ENCODE measurements at places on chromosomes 7 and 10.

DNA sequence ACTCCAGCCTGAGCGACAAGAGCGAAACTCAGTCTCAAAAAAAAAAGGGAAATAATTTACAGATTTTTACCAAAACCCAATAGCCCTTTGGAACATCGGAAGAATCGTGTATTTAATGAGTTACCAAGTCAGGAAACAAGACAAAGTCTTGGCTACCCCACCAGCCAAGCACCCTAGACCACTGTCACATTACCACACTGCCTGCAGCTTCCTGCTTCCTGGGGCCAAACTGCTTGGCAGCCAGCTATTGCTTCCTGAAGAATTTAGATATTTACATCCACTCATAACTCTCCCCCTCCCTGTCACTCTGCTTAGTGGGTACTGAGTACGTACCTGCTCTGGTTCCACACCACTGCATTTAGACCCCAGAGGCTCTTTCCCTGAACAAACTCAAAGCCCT lies 14.1 kb upstream of the TNPO3 start:
- no peak for DNase-seq

GRCh38 chr10:19461588-19461987 lies 354.6 kb upstream of the PLXDC2 start:
- no peak for DNase-seq

DNA sequence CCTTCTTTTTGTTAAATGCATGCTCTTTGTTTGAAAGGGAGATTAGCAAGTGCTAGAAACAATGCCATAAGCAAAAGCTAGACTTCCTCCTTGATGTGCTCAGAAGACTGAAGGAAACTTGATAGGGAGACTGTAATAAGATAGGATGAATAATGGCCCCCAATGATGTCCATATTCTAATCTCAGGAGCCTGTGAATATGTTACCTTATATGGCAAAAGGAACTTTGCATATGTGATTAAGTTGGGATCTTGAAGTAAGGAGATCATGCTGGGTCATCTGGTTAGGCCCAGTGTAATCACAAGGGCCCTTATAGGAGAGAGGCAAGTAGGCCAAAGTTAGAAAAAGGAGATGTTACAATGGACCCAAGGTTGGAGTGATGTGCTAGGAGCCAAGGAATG lies 13.6 kb upstream of the LIPM start:
- no peak for DNase-seq

- DNase-seq = no peak
These were observed 139.0 kb downstream of the CREB5 start for GRCh38 chr7:28551331-28551730.

DNA sequence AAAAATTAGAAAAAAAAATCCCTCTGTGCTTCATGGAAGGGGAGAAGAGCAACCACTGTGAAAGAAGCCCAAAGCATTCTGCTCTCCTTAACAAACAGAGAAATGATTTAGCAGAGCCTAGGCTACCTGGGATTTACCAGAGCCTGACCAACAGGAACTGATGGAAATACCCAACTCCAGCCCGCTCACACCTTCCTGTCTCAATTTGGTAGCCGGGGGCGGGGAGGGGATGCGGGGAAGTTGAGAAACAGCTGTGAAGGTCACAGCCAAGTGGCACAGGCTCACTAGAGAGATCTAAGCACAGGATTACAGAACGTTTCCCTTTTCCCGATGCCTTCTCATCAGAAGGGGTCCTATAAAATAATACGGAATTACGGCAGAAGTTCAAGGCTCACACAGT lies 17.6 kb downstream of the RSU1 start:
- no peak for DNase-seq

DNA sequence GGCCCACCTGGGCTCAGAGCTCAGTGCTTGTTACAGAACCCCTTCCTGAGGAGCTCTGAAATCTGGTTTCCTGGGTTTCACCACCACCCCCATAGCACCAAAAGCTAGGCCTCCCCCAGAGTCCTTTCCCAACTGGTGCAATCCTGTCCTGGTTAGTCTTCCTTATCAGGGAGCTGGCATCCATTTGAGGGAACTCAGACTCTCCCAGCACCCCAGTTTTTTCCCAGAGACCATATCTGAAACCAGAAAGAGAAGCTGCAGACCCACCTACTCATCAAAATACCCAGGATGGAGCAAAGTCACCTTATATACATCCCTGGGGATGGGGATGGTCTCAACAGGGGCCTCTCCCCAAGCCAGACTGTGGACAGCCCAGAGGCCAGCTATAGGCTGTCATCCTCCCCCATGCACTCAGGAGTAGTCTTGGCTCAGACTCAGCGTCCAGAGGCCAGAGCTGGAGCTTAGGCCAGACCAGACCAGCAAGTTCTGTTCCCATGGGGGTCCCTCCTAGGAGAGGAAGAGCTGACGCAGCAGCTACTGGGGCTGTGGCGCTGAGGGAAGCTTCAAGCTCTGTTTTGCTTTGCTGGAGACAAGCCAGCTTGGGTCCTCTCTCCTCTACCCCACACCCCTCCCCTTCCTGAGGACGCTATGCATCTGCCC lies 3.0 kb downstream of the TBATA start:
- DNase-seq = no peak

DNA sequence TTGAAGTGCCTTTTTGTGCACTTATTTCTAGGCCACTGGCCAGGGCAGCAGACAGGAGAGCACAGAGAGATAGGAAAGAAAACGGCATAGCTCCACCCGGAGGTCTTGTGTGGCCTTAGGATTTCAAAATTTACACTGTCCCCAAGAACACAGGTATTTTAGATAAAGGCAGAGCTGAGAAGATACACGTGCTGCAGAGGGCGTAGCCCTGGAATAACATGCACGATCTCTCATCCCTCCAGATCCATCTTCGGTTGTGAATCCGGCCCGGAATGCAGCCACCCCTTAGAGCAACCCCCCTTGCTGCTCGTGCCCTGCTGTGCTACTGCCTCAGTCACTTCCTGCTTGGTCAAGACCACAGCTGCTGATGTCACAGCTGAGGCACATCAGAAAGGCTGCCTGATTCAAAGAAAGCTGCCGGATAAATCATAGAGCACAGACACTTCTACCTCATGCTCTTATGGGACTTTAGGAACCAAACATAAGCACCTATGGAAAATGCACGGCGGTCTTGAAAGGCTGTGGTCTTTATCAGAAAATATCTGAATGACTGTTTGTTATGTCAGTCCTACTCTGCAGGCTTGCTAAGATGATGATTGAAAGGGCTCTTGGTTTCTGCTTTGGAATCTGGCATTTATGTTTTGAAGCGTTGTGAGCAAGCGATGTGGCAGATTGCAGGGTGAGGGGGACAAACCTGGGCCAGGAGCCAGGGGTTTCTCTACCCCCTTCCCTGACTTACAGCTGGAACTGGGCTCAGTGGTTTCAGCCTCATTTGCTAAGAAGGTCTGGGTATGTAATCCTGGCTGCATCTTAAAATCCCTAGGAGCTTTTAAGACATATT lies 152.0 kb downstream of the SVIL start:
- peak; percentile 84 for DNase-seq

- no peak for DNase-seq
These were observed 57.6 kb upstream of the PDZD8 start for GRCh38 chr10:117432866-117433265.

DNA sequence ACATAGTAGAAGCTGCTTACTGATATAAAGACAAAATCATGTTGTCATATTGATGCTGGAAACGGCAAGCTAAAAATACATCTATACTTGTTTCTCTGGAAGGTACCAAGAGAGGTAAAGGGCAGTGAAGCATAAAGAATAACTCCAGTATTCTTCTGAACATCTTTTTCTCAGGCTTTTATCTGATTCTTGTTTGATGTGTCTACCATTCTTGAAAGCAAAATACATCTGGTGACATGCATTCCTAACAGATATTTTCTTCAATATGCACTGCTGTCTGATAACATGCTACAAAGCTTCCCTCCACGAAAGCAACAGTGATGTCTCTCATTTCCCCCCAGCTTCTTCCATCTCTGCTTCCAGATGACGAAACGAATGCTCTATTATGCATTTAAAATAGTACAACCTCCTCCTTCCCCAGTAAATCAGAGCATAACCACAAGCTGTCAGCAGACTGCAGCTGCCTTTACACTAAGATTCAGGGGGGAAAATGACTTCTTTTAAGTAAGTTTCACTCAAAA lies 100.8 kb downstream of the ARHGAP21 start:
- peak; percentile 61 for DNase-seq

- peak; percentile 20 for DNase-seq
These were observed 12.3 kb downstream of the KLHL7 start for GRCh38 chr7:23117841-23118240.

GRCh38 chr7:47376991-47377616 lies 204.8 kb downstream of the TNS3 start:
- DNase-seq = no peak

DNA sequence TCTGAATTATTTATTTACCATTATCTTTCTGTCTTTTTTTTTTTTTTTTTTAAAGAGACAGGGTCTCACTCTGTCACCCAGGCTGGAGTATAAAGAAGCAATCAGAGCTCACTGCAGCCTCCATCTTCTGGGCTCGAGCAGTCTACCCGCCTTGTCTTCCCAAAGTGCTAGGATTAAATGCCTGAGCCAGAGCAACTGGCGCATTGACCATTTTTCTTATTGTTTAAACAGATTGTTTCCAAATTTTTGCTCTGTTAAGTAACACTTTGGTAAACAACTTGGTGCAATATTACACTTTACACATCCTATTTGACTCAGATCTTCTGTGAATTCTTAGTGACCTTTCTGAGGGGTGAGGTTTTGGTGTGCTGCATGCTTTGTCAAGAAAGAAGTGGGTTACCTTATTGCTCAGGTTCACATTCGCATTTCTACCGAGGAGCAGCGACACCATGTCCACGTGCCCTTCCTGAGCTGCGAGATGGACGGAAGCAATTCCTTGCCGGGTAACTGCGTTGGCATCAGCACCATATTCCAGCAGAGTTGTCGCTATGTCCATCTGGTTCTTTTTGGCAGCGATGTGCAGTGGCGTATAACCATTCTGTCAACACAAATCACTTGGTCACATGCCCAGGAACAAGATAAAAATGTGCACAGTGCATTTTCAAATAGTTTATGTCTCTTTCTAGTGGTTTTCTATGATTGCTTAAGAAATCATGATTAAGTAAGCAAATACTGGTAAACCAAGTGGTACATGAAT lies 203.2 kb downstream of the ANK3 start:
- DNase-seq = no peak

GRCh38 chr7:40582539-40582938 lies 447.7 kb downstream of the SUGCT start:
- no peak for DNase-seq

- peak; percentile 82 for DNase-seq
These were observed 11.4 kb downstream of the SCIN start for GRCh38 chr7:12581897-12582296.

- peak; percentile 20 for DNase-seq
These were observed 17.5 kb downstream of the PRF1 start for GRCh38 chr10:70584909-70585544.

- DNase-seq = no peak
These were observed 28.9 kb downstream of the ADD3 start for GRCh38 chr10:110036640-110037039.

DNA sequence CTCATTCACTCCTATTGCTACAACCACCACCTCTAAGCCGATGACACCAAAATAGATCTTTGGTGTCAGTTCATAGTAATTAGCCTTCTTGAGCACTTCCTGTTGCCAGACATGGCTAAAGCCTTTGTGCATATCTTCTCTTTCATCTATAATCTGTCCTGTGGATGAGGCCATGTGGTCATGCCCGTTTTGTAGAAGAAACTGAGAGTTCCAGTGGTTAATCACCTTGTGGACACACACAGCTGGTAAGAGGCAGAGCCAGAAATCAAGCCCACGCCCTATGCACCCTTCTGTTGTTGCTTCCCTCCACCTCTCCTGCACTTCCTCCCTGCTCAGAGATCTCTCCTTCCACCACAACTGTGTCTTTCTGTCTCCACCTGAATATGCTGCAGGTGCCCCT lies 285.1 kb upstream of the PFKP start:
- DNase-seq = no peak

- no peak for DNase-seq
These were observed 138.5 kb upstream of the AGR3 start for GRCh38 chr7:17020250-17020649.

DNA sequence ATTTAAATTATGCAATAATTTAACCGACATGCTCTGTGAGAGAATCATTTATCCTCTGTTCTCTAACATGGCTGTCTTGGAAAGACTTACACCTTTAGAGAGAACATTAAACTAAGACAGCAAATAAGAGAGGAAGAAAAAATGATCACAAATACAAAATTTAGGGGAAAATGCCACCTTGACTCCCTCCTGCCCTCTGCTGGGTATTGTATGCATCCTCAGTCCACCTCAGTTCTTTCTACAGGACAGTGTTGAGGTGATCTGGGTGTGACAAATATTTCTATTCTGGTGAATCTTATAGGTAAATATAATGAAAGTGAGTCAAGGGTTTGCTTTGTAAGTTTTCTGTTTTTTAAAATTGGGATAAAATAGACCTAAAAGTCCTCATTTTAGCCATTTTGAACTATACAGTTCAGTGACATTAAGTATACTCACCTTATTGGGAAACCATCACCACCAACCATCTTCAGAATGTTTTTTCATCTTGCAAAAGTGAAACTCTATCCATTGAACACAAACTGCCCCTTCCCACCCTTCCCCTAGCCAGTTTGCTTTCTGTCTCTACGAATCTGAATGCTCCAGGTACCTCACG lies 61.5 kb upstream of the ELMO1 start:
- no peak for DNase-seq

GRCh38 chr10:109504401-109504800 lies 418.9 kb downstream of the XPNPEP1 start:
- DNase-seq = no peak

Data from fibroblast of skin of right quadriceps (primary cell).